ENCODE measurements at places on chromosomes 6 and 20.

- ATAC-seq: no peak
Measured at GRCh38 chr20:38590676-38591473, 9.9 kb downstream of the ADIG start.

GRCh38 chr6:112269114-112269513, 14.7 kb upstream of the LAMA4 start:
- no peak for ATAC-seq

- no peak for ATAC-seq
Measured at GRCh38 chr20:13418263-13419229, 197.5 kb downstream of the ISM1 start.

- ATAC-seq: no peak
Measured at GRCh38 chr6:161921602-161922395, 647.9 kb upstream of the AGPAT4 start.

- no peak for ATAC-seq
Measured at GRCh38 chr20:16005021-16005914, 568.0 kb downstream of the KIF16B start.

DNA sequence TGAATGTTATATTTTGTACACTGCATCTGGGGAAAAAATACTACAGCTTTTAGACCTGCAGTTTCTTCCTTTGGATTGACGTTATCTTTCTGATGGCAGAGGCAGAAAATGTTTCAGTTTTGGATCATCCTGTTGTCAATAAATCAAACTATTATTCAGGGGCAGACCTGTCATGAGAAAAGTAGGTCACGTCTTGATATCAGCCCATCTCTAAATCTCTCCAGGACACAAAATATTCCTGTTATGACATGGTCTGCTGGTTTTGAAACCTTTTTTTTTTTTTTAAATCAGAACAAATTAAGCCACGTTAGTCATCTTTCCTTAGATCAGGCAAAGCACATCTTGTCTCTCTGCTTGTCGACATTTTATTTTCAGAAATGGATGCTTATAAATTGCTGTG, 24.0 kb downstream of the IL20RA start:
- peak; percentile 42 for ATAC-seq

All from activated T-helper 17 cell treated with anti-CD3 and anti-CD28 coated beads, Interleukin-2, amount 50 U/mL, for 72 hours (primary cell).